ENCODE measurements at places on chromosomes 6 and 20.

DNA sequence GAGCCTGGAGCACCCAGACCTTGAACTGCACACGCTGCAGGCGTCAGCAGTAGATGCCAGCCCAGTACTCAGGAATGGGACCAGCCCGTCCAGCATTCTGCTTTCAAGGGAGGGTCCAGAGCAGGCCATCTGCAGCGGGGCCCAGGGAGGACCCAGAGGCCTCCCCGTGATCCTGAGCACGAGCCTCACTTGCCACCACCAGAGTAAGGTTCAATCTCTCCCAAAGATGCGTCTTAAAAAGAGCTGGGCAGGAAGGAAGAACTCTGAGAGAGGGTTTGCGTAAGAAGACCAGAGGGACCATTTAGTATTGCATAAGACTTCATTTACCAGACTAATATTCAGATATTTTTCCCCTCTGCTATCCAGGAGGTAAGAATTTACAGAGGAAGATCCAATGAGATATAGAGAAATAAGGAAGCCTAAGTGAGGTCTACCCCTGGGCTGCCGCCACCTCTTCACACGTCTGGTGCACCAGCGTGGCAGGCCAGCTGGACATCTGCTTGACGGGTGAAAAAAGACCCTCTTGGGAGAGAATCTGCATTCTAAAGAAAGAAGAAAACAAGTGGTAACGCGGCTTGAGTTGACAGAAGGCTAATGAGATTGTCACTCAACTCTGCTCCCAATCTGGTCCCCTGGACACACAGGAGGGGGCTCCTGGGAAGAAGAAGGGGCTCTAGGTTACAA, 107.3 kb downstream of the PRND start:
- DNase-seq, result no peak

DNA sequence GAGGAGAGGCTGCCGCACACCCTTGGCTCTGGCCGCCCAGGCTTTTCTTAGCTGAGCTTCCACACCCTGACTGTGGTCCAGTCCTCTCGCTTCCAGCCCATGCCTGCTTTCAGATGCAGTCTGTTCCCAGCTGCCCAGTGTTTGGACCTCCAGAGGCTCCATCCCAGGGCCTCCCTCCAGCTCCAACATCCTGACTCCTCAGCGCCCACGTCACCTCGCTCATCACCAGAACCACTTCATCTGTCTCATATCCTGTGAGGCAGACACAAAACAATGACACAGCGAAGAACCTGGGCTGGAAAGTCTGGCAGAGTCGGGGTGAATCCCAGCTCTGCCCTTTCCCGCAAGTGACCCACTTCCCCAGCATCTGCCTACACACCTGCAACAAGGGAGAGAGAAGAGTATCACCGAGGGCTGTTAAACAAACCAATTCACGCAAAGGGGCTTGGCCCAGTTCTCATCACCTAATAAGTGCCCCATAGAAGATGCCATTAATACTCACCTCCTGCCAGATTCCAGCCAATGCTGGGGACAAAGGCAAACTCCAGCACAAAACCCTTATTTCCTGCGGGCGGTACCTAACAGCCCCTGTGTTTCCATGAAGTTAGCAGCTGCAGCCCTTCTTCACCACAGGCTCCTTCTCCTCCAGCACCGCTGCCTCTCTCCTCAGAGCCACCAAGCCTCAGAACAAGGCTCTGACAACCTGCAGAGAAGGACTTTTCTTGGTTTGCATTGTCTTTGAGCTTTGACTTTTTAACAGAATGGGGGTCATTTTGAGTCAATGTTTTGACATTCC, 133.4 kb upstream of the CDH4 start:
- no peak for DNase-seq

GRCh38 chr20:46249671-46250070, 58.6 kb downstream of the CDH22 start:
- DNase-seq, result no peak

GRCh38 chr20:20498076-20498861, 130.4 kb downstream of the INSM1 start:
- no peak for DNase-seq

DNA sequence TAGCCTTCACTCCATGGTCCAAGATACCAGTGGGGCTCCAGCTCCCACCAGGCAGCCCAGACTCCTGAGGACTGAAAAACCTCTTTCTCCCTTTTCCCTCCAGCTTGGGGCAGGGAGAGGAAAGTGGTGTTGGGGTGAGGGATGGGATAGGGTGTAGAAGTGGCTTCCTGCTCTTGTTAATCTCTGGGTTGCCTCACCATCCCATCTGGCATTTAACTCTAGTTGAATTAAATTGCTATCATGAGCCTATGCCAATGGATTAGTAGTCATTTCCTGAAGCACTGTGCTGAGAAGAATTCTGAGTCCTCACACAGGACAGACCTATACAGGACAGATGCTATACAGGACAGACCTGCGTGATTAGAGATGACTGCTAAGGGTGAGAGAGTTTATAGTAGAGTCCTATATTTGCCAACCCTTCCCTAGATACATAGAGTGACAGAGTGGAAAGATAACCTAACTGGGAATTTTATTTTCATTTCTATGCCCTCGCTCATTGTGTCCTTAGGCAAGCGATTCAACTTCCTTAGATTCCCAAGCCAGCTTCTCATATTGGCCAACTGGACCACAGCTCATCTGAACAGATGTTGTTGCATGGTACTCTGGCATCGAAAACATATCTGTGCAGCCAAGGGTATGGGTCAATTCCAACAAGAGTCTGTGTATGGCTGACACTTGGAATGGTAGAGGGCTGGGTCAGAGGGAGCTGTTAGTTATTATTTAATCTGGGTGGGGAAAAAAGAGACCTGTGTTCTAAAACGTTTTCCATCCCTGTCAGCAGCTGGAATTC, 42.8 kb downstream of the MCHR2 start:
- no peak for DNase-seq

- no peak for DNase-seq
Observed at GRCh38 chr6:148438632-148439031, 96.0 kb downstream of the SASH1 start.

GRCh38 chr20:62617711-62618483, 24.4 kb upstream of the SLCO4A1 start:
- peak; percentile 50 for DNase-seq

DNA sequence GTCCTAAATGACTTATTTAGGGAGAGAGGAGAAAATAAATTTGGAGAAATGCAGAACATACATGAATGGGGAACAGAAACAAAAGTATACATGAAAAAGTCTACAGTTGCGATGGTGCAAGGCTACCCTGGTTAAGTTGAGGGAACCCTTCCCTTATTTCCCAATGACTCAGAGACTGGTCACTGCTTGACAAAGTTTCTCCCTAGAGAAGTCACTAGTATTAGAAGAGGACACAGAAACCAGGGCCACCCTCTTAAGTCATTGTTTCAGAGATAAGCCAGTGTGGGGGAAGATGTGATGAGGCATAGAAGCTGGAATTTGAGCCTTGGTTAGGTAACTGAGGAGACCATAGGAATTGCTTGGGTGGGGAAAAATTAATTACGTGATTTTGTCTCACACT, 24.4 kb upstream of the EDN1 start:
- DNase-seq, result no peak

GRCh38 chr6:11701573-11701972, 77.0 kb downstream of the ADTRP start:
- no peak for DNase-seq

- no peak for DNase-seq
Observed at GRCh38 chr20:48945840-48946514, 24.5 kb downstream of the ARFGEF2 start.

- no peak for DNase-seq
Observed at GRCh38 chr20:10637563-10637962, 36.2 kb downstream of the JAG1 start.

- no peak for DNase-seq
Observed at GRCh38 chr6:29834564-29835436, 7.2 kb downstream of the HLA-G start.

- no peak for DNase-seq
Observed at GRCh38 chr6:148716811-148717210, 30.0 kb upstream of the UST start.

DNA sequence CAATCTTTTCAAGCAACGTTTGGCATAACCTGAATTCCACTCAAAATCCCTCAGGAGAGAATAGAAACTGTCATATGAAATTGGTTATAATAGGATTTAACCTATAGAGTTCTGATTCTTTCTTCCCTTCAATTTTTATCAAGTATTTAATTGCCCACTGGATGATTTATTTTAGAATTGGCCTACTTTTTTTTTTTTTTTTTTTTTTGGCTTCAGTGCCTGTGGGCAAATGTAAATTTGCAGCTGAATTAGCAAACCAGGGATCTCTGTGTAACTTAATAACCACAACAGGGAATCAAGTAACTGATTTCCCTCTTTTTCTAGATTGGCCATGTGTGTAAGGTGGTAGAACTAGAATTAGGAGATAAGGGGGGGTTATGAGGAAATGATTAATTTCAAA, 157.0 kb downstream of the SOX4 start:
- DNase-seq, result no peak

GRCh38 chr6:1820165-1820564, 210.4 kb downstream of the FOXC1 start:
- no peak for DNase-seq

- no peak for DNase-seq
Observed at GRCh38 chr6:87029711-87030314, 65.1 kb downstream of the CGA start.

- no peak for DNase-seq
Observed at GRCh38 chr6:156650896-156651390, 126.2 kb upstream of the ARID1B start.

DNA sequence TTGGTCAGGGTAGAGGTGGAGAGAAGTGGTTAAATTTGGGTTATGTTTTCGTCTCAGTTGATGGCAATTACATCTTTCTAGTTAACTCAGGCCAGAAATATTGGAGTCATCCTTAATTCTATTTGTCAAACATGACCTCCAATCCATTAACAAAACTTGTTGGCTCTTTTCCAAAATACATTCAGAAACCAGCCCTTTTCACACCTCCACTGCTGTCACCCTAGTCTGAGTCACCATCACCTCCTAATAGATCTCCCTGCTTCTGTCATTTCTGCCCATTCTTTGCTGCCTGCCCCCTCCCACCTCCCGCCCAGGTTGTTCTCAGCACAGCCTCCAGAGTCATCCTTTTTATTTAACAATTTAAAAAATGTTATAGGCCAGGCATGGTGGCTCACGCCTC, 3.0 kb upstream of the ABCF1 start:
- DNase-seq, result no peak

GRCh38 chr20:48795732-48796131, 32.1 kb downstream of the PREX1 start:
- no peak for DNase-seq

DNA sequence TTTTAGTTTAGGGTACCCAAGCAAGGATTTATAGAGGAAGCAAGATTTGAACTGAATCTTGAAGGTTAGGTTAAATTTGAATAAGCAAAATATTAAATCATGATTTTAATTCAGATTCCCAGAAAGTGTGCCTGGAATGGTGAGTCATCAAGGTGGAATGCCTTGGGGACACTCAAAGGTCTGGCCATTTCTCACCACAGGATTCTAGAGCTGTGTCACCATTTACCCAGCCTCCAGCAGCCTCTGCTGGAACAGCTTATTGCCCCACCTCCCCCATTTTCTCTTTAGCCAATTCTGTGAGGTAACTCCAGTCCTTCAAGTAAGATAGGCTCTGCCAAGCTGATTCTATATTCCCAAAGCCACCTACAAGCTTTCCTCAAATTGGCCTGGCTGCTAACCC, 181.4 kb downstream of the SIM1 start:
- DNase-seq, result no peak

DNA sequence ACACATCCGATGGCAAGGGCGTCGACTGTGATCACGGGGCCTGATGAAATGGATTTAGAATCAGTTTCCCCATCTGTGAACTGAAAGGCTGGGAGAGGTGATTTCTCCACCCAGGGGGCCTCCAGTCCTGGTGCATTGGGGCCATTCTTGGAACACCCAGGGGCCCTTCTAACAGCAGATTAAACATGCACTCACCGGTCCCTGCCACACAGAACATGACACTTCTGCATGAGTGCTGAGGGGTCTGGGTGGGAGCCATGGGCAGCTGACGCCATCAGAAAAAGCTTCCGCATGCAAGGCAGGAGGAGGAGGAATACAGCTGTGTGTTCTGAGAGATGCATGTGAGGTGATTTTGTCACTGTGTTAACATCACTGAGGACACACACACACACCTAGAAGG, 26.8 kb downstream of the DLL1 start:
- DNase-seq, result no peak

- DNase-seq, result no peak
Observed at GRCh38 chr20:19673575-19673974, 84.5 kb upstream of the RIN2 start.

DNA sequence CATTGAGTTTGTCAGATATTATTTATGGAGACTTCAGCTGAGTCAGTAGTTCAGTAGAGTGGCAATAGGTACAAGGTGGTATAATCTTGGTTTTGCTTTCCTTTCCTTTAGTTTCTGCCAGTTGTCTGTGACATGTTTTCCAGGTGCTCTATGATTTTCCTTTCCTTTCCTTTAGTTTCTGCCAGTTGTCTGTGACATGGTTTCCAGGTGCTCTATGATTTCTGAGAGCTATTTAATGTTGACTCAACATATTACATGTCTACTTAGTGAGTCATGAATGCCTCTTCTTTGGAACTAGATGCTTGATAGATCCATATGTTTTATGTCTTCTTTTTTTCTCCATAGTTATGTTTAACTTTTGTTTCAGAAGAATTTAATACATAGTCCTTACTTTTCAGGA, 186.4 kb upstream of the DEFB112 start:
- no peak for DNase-seq

Data from omental fat pad (tissue), 4 donors.